ENCODE measurements at places on chromosomes 1 and 21.

DNA sequence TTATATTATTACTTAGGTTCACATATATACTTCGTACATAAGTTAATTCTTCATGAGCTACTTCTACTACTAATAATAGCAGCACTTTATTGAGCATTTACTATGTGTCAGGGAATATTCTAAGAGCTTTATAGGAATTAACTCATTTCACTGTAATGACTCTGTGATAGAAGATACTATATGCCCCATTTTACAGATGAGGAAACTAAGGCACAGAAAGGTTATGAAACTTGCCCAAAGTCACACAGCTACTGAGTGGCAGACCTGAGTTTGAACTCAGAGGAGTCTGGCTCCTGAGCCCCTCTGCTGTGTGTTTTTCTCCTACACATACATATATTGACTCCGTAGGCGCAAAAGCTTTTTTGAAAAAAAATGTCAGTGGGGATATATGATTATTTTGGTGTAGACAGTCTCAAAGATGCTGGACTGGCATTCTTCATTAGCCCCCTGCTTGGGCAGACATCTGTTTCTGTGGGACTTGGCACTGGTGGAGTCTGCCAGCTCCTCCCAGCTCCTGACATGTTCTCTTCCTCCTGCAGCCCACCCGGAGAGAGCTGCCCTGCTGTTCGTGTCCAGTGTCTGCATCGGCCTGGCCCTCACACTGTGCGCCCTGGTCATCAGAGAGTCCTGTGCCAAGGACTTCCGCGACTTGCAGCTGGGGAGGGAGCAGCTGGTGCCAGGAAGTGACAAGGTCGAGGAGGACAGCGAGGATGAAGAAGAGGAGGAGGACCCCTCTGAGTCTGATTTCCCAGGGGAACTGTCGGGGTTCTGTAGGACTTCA lies 70.9 kb downstream of the TCP10L start:
- DNase-seq, result no peak

DNA sequence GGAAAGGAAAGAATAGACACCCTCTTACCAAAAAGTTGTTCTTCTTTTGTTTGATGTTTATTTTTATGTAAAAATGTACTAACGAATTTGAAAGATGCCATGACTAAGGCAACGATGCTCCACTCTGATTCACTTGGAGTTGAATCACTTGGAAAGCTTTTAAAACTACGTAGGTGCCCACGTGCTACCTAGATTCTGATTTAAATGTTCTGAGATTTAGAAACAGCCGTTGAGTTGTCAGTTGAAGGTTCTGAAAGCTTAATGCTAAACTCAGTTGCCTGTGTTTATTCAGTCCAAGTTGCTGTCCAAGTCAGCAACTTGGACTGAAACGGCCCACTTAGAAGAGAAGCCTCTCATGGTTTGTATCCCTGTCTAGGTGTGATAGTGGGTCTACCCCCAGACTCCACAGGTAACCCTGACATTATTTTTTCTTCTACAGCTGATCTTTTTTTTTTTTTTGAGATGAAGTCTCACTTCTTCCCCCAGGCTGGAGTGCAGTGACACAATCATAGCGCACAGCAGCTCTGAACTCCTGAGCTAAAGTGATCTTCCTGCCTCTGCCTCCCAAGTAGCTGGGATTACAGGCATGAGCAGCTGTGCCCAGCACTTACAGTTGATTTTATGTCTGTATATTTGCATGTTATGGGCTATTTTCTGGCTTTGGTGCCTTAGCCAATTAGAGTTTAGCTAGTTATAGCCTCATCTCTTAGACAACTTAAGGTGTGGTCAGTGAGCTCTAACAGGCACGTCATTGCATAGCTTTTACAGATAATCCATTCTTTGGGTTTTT lies 1.4 kb upstream of the VAMP4 start:
- DNase-seq, result no peak

GRCh38 chr1:211908453-211908852 lies 77.9 kb upstream of the LPGAT1 start:
- DNase-seq, result no peak

- DNase-seq, result no peak
Observed at GRCh38 chr1:172206256-172206655, 214.2 kb upstream of the C1orf105 start.

- DNase-seq, result no peak
Observed at GRCh38 chr1:24235921-24236788, 49.1 kb upstream of the IFNLR1 start.

DNA sequence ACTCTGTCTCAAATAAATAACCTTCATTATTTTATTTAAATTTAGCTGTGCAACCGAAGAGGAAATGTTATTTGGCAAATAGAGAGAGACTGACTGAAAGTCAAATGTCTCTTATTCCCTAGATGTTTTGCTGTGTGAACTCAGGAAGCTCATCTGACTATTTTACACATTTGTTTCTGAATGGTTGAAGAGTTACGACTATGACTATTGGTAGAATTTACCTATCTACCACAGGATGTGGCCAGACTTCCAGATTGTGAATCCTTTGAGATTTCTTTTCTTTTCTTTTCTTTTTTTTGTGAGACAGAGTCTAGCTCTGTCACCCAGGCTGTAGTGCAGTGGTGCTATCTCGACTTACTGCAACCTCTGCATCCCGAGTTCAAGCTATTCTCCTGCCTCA lies 5.3 kb upstream of the SDE2 start:
- no peak for DNase-seq

Data from cerebellar nuclear complex (tissue), 1 donor.